CD4-positive, alpha-beta T cell treated with Interleukin-4 for 4 hours (primary cell): ENCODE measurements at places on chromosomes 11 and 22.

- DNase-seq: no peak
These were observed 14.6 kb downstream of the RPS6KA4 start for GRCh38 chr11:64373598-64373974.

- no peak for DNase-seq
These were observed 238.5 kb downstream of the METTL15 start for GRCh38 chr11:28346721-28347120.

- DNase-seq: no peak
These were observed 9.4 kb downstream of the LRRC75B start for GRCh38 chr22:24583221-24584165.

DNA sequence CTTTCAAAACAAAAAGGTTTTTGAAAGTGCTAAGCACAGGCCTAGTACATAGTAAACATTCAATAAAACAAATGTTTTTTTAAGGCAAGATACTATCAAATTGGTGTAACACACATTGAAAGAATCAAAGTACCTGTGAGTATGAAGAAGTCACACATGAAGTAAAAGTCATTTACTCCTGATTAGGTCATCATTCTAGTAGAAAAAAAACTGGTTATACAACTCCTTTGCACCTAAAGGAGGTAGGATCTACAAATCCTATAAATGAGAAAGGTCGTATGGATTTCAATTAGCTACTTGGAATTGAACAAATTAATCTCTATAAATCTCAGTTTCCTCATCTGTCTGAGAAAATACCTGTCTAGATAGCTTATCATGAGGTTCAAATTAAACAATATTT is 80.8 kb downstream of the SIK3 start:
- DNase-seq: no peak

GRCh38 chr11:10095412-10096208 is 198.4 kb downstream of the SBF2 start:
- no peak for DNase-seq

GRCh38 chr11:71490731-71491390 is 36.2 kb upstream of the KRTAP5-7 start:
- DNase-seq: no peak

GRCh38 chr11:129453293-129453721 is 77.7 kb downstream of the BARX2 start:
- no peak for DNase-seq

- no peak for DNase-seq
These were observed 566.8 kb upstream of the TENM4 start for GRCh38 chr11:80007616-80008015.

DNA sequence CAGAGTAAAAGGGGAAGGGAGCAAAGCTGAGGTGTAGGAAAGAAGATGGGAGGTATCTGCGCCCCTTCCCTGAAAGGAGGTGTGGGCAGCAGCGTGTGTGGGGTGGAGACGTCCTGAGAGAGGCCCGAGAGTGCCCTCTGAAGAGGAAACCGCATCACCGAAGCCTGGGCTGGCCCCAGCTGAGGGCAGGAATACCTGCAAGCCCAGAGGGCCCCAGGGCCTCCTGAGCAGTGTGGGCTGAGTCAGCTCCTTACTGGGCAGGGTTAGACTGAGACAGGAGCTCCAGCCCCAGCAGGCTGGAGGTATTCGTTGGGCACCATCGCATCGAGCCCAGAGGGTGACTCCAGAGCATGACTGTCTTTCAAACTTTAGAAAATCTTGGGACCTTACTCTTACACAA is 534.0 kb upstream of the B3GAT1 start:
- DNase-seq: no peak

GRCh38 chr22:22168190-22168940 is 76.2 kb upstream of the VPREB1 start:
- peak; percentile 19 for DNase-seq

- DNase-seq: no peak
These were observed 11.8 kb upstream of the APLNR start for GRCh38 chr11:57248780-57249383.

GRCh38 chr11:97963528-97964331 is 1057.0 kb upstream of the CNTN5 start:
- DNase-seq: no peak

- no peak for DNase-seq
These were observed 33.9 kb upstream of the SLC22A24 start for GRCh38 chr11:63177872-63178271.

GRCh38 chr11:43690929-43691725 is 10.6 kb downstream of the HSD17B12 start:
- no peak for DNase-seq

DNA sequence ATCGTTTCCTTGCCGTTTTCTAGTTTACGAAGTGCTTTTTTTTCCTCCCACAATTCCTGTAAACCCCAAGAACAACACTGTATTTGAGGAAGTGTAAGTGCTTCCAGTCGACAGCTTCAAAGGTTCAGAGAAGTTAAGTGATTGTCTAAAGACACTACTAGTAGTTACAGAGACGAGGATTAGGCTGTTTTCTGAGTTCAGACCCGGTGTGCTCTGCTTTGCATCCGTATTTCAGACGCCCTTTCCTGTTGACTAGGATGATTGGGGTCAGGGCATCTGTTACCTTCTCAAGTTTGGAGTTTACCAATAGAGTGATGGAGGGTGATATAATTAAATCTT is 430 bp downstream of the CLP1 start:
- no peak for DNase-seq

DNA sequence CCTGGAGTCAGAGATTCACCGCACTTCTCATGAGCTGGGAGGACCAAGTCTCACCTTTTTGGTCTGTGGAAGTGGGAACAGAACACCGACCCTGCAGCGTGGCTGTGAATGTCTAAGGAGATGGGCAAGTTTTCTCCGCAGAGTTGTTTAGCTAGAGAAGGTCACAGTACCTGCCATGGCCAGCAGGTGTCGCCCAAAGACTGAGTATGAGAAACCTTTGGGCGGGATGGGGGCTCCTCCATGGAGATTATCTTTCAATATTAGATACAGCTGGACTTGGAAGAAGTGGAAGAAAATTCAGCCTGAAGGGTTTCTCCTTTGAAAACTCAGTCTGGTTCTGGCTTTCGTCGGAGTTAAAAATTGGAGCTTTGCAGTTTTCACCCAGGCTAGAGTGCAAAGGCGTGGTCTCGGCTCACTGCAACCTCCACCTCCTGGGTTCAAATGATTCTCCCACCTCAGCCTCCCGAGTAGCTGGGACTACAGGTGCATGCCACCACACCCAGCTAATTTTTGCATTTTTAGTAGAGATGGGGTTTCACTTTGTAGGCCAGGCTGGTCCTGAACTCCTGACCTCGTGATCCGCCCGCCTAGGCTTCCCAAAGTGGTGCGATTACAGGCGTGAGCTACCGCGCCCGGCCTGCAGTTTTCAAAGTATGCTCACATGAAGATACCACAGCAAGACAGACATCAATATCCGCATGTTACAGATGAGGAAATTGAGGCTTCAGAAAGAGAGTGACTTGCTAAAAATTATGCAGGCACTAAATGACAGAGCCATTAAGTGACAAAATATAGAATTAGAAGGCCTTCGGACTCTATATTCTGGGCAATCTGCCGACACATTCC is 10.7 kb upstream of the DSCAML1 start:
- DNase-seq: peak; percentile 71
